ENCODE measurements at places on chromosomes 4 and X. TPM values are rescaled to one million over a fixed set of nuclear protein-coding genes. Genes with fewer than 3 reads are reported as not detected.
A peak's percentile ranks its signal among the peaks of the same experiment; 100 is the strongest.

Gene PABPC1L2B
- 0.04 TPM for polyA plus RNA-seq

Gene MCF2
- 0.13 TPM for polyA plus RNA-seq

Gene GLOD5
- 3.9 TPM for polyA plus RNA-seq

Gene RBM47
- polyA plus RNA-seq, result 98.4 TPM

Gene CLCN4
- 1.9 TPM for polyA plus RNA-seq

Gene HSPA4L
- polyA plus RNA-seq, result 2.1 TPM

DNA sequence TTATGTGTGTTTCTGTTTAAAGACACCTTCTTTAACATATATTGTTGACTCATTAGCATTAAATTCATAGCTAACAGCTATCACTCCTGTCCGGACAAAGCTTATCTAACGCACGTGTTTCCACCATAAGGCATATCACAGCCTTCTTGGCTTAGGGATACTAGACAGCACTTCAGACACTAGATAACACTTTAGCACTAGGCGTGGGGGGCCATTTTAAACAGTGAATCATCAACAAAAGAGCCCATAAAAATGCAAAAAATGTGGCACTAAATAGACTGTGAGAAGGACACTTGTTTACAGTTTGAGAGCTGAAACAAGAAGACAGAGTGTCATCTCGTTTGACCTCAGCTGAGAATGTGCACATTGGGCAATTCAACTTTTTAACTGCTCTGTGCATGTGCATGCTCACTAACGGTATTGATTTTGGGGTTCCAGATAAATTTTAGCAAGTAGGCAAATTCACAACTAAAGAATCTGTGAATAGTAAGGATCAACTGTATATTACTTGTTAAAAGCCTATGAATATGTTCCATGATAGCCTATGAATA is 58.9 kb upstream of the RAI2 start:
- peak; percentile 2 for DNase-seq

GRCh38 chr4:17780501-17781299 is 721 bp downstream of the FAM184B start:
- peak; percentile 50 for DNase-seq

DNA sequence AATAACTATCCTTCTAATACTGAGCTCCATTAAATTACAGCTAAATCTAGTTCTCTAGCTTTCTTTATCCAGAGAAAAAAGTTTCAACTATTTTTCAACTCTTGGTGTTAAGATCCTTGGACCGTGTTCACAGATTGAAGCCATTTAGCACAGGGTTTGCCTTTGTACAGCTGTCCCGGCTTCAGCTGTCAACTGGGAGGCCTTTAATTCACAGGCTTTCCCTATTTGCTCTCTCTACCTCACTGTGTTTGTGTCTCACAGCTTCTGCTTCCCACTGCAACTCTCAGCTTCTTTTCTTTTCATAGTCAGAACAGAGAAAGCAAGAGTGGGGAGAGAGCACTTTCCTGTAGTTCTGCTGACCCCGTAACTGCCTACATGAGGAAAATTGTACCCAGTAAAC is 76.9 kb upstream of the SMAD1 start:
- DNase-seq, result no peak

DNA sequence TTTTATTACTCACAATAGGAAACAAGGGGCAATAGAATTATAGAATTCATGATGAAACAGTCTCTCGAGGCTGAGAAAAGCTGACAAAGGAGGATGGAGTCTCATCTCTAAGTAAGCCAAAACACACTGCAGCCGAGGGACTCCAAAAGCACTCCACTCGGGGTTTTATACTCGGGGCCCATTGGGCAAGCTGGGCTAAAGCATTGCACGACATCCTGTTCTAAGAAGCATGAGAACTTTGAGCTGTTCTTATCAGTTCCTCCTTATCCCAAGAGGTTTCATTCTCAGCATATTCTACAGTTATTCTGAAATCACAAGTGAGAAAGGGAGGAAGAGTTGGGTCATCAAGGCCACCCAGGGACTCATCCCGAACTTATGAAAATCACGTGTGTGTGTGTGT is 1475.5 kb downstream of the PCDH18 start:
- DNase-seq, result no peak

- no peak for DNase-seq
Observed at GRCh38 chr4:144901141-144901540, 196.9 kb downstream of the ANAPC10 start.

- no peak for DNase-seq
Observed at GRCh38 chr4:35942092-35942491, 302.2 kb downstream of the ARAP2 start.

- DNase-seq, result no peak
Observed at GRCh38 chrX:17817251-17817650, 43.8 kb downstream of the RAI2 start.

DNA sequence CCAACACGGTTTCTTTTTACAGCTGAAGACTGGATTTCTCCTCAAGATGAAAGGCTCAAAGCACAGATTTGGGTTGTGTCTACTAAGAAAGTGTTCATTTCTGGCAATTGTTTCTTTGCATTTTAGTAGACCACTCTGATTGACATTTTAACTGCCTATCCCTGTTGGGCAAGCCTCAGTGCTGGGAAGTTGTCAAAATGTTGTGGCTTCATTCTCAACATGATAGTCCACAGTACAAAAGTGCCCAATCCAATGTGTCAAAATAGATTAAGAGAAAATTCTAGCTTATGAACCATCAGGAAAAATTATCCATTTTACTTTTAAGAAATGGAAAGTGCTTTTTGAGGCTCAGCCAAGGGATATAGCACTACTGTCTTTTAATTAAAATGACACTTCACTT is 323.9 kb upstream of the PRPS2 start:
- DNase-seq, result no peak

DNA sequence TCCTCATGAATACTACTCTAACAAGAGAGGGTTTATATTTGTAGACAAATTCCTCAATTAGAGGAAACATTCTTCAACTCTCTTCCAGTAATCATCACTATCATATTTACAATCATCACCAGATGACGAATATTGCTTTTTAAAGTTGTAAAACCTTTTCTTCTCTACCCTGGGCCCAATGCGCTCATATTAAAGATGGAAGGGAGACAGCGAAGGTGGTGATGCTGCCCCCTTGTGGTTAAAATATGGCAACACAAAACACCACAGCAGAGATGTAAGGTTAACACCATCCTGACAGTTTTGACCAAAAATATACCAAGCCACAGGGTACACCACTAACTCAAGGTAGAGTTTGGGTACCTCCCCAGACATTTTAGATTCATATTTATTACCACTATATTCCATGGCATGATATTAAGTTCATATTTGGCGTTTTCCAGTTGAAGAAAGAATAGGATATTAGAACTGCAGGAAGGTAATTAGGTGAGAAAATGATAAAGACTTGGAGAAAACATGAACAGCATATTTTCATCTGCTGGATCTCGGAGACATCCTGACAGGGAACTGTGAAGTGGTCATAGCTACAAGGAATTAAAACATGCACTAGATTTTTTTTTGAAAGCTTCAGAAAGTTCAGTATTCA is 72.8 kb downstream of the SLC9A7 start:
- peak; percentile 2 for DNase-seq

- no peak for DNase-seq
Observed at GRCh38 chr4:54780149-54780495, 122.4 kb downstream of the KIT start.

- no peak for DNase-seq
Observed at GRCh38 chr4:5160668-5161067, 109.4 kb downstream of the STK32B start.

All from large intestine (tissue), 12 donors.